ENCODE measurements at places on chromosomes 2 and 18.
A peak's percentile ranks its signal among the peaks of the same experiment; 100 is the strongest.

GRCh38 chr2:156573710-156574109 lies 137.5 kb downstream of the GPD2 start:
- DNase-seq: no peak

GRCh38 chr2:49044350-49045079 lies 109.8 kb downstream of the FSHR start:
- peak; percentile 21 for DNase-seq

GRCh38 chr18:22307528-22307927 lies 110.2 kb downstream of the CTAGE1 start:
- DNase-seq: no peak

DNA sequence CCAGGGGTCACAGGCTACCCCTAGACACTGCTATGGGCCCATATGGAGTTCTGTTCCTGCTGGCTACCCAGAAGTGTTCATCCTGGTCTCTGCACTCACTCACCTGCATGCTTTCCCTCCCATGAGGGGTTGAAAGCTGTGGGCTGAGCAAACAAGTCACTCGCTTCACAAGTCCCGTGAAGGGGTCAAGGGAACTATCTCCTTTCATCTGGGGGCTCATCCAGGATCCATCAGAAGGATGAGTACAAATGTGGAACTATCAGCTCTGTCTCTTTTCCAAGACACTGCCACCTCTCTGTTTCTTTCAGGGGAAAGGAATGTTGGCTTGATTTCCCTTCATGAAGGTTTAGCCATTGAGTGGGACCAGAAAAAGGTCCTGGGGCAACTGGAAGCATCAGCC lies 21.7 kb downstream of the SULT1C4 start:
- no peak for DNase-seq

DNA sequence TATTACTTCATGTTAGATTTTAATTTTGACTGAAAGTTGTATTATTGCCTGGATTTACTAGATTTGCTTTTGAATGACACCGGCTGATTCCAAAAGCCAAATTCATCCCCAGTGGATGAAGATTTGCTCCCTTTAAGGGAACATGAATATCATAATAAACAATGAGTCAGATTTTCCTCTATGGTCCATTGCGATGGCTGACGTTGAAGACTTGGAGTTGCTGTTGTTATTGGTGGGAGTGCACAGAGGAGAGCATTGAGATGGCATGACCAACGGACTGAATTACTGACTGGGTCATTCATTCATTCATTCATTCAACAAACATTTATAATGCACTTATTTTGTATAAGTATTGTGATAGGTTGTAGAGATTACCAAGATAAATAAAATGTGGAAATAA lies 33.4 kb upstream of the LYPD1 start:
- DNase-seq: no peak

GRCh38 chr18:35127201-35127600 lies 86.0 kb downstream of the MAPRE2 start:
- no peak for DNase-seq

DNA sequence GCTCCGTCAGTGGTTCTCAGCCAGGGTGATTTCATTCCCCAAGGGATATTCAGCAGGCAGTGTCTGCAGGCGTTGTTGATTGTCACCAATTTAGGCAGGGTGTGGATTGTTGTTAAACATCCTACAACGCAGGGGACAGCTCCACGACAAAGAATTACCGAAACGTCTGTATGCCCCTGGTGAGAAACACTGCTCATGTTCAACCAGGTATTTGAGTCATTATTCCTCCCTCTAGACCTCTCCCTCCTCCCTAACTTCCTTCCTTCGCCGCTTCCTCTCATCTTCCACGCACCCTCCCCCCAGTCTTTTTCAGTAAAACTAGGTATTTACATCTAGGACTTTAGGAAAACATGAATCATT lies 50.8 kb downstream of the NCK2 start:
- DNase-seq: peak; percentile 8

DNA sequence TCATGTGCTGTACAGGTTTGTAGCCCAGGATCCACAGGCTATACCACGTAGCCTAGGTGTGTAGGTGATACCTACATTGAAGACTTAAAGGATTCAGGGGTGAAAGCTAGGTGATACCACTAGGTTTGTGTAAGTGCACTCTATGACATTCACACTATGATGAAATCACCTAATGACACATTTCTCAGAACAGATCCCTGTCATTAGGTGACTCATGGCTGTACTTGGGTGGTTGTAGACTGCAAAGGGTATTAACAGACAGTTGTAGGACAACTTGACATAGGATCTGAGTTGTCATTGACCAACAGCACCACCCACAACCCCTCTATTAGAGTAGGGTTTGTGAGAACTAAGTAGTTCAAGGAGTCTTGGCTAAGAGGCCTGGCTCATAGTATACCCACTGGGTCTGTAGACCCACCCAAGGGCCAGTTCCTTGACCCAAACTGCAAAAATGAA lies 27.7 kb upstream of the SMCHD1 start:
- no peak for DNase-seq

GRCh38 chr2:235640926-235641723 lies 147.3 kb downstream of the AGAP1 start:
- DNase-seq: no peak

DNA sequence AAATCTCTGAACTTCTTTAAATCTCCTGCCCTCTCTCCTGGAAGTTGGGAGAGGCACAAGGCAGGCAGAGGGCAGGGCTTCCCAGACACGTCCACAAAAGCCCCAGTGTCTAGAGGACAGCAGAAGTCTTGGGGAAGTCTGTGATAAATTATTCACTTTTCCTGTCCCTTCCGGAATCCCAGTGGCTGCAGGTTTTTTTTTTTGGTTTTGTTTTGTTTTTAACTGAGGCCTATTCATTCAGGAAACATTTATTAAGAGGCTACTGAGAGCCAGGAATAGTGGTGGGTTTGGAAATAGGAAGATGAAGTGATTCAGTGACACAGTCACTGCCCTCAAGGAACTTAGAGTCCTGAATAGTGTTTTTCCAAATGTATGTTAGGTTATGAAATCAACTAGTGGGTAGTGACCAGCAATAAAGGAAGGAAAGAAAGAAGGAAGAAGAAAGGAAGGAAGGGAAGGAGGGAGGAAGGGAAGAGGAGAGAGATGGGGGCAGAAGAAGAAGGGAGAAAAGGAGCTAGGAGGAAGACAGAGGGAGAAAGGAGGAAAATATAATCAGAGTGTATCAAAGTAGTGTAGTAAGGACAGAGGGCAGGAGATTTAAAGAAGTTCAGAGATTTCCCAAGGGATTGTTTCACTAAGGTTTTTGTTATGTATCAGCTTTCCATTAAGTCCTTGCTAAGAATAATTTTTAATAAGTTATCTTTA lies 98.9 kb upstream of the ZFP36L2 start:
- no peak for DNase-seq

GRCh38 chr2:12168791-12169388 lies 422.5 kb downstream of the LPIN1 start:
- DNase-seq: no peak

DNA sequence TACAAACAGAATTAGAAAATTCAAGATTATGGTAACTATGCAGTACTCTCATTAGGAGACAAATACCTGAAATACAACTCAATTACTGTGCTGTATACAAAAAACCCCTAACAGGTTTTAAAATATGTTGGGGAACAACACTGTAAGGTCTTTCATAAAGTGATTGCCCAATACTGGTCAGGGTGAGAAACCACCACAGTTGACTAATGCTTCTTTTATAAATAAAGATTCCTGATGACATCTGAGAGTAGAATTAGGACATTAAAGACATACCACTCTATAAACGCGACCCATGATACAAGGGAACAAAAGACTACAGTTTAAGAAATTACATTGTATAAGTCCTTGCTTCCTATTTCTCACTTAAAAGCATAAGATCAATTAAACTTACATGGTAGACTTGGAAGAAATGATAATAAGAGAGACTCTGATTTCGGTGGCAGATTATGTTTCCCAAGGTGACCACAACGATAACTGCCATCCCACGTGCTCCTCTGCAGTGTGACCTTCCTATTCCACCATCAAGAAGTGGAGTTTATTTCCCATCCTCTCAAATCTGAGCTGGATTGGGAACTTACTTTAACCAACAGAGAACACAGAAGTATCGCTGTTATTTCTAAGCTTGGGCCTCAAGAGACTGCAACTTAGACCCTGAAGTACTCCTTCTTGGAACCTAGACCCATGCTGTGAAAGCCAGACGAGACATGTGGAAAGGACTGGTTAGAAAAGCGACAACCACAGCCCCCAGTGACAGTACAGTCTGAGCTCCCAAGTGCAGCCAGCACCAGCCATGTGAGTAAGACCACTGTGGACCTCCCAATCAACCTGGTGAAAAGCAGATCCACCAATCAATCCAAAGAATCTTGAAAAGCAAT lies 52.3 kb downstream of the ZNF521 start:
- no peak for DNase-seq

- DNase-seq: no peak
Observed at GRCh38 chr2:98795891-98796676, 65.2 kb upstream of the MGAT4A start.

GRCh38 chr2:43159797-43160196 lies 66.6 kb downstream of the ZFP36L2 start:
- DNase-seq: no peak

- no peak for DNase-seq
Observed at GRCh38 chr2:22950431-22950830, 434.5 kb upstream of the KLHL29 start.

DNA sequence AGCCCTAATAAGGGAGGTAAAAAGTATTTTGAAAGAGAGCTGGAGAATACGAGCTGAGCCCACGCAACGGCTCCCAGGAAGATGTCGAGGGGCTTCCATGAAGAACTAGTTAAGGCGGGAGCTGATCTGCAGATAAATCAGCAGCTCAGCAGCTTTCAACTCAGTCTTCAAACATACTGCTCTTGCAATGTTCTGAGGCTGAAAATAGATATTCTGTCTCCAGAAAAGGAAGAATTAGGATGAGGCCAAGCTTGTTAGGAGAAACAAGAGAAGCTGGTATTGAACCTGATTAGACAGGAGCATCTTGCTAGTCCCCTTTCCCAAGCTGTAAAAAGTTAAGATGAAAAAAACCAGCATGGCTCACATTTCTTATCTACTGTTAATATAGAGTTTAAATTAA lies 91.1 kb downstream of the AFF3 start:
- DNase-seq: no peak

DNA sequence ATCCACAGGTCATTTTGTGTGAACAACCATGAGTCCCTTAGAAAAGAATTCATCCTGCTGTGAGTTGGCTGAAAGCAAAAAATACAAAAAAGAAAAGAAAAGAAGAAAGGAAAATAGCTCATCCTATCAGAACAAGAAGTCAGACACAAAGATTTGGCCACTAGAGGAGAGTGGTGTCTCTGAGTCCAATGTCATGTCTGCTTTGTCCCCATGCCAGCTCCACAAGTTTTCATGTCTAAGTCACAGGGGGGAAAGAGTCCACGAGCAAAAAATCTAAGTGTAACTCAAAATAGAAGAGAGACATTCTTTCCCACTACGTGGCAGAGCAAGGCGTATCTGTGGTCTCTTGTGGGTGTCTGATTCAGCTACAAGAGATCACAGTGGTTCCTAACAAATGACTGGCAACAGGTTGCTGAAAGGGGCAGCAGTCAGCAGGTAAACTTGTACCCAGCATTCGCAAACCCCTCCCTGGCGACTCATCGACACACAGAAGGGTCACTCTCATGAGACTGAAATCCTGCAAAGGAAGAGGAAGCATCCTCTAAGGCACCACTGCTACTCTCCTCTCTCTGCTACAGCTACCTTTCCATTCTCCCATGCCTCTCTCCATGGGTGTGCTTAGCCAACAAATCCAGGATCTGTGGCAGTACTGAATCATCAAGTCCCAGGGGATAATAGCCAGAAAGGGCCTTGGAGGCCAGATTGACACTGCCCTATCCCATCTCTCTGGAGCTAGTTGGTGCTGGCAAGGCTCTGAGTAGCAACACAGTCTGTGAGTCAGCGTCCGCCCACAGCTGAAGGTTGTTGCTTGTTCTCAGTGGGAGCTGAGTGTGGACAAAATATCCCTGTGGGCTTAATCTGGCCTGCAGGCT lies 123.0 kb upstream of the SLC39A10 start:
- DNase-seq: no peak

GRCh38 chr2:64819774-64820688 lies 166.3 kb upstream of the SERTAD2 start:
- no peak for DNase-seq

DNA sequence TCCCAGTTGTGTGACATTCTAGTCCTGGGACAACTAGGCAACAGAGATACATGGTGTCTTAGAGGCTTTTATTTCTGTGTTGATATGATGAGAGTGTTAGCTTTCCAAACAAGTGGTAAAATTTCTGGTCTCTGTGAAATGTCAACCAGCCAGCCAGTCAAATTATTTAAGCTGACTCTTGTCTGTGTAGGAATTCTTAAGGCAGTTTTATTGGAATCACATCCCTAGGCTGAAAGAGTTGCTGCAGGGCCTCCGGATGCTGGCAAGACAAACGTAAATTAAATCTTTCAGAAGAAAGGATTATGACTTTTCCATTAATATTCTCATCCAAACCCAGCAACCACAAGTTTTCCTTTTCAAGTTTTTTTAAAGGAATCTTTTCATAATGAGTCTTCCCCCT lies 44.6 kb downstream of the SERPINB7 start:
- DNase-seq: no peak

- DNase-seq: peak; percentile 66
Observed at GRCh38 chr2:106104332-106105062, 89.6 kb downstream of the UXS1 start.

DNA sequence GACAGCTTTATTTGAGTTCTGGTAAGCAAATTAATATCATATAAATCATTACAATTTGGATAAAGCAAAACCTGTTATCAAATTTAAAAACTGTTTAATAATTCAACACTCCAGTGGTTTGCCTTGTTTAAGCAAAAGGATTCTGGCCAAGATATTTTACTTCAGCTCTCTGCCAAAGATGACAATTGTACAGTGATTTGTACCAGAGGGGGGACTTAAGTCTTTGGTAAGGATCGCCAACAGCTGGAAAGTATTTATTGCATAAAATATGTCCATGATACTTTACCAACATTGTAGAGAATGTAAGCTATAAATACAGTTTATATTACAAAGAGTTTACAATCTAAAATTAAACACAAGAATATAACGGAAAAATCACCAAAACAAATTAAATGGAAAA lies 13.8 kb downstream of the PREPL start:
- no peak for DNase-seq

DNA sequence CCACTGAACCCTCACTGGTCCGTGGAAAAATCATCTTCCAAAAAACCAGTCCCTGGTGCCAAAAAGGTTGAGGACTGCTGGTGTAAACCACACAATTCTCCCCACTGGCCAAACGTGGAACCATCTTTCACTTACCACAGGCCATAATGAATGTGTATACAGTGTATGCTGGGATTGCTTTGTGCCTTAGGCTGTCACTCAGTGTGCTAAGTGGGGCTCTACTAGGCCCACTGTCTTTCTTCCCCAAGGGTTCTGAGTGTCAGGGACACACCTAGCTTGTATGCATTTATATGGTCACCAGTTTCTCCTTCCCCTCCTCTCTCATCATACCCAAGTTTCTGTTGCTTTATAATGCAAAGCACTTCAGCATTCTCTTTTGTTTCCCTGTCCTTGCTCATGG lies 27.2 kb downstream of the SCYGR8 start:
- DNase-seq: no peak

GRCh38 chr2:95388091-95388692 lies 14.3 kb upstream of the FAHD2A start:
- no peak for DNase-seq

GRCh38 chr2:128414946-128415778 lies 96.5 kb upstream of the HS6ST1 start:
- DNase-seq: no peak
